ENCODE measurements at places on chromosomes 2 and 18. TPM values are rescaled to one million over a fixed set of nuclear protein-coding genes. Genes with fewer than 3 reads are reported as not detected.

The CFAP221 gene
- total RNA-seq, result 12.2 TPM

The IL36RN gene
- total RNA-seq, result not detected

The RIT2 gene
- total RNA-seq, result not detected

The TLX2 gene
- total RNA-seq, result 0.11 TPM

The ADAM23 gene
- total RNA-seq, result 0.13 TPM

The MTLN gene
- 23.1 TPM for total RNA-seq

The LONRF2 gene
- total RNA-seq, result 0.39 TPM

The SERPINB11 gene
- total RNA-seq, result not detected

The GRB14 gene
- total RNA-seq, result 0.52 TPM

The SPDYA gene
- total RNA-seq, result 1.3 TPM

The ZNF892 gene
- 8.2 TPM for total RNA-seq

The ABCG5 gene
- not detected for total RNA-seq

The MPP4 gene
- 2.2 TPM for total RNA-seq

The CDH20 gene
- total RNA-seq, result not detected

The ST6GAL2 gene
- total RNA-seq, result 0.32 TPM

The TBR1 gene
- under 0.01 TPM for total RNA-seq

The ANKRD53 gene
- total RNA-seq, result 0.39 TPM

The LDAH gene
- total RNA-seq, result 20.4 TPM

The RAD51AP2 gene
- not detected for total RNA-seq

The TTC31 gene
- 14.6 TPM for total RNA-seq

The LIPG gene
- 0.32 TPM for total RNA-seq

The SESTD1 gene
- 42.5 TPM for total RNA-seq

The COLEC12 gene
- 28.0 TPM for total RNA-seq

The ASAP2 gene
- total RNA-seq, result 69.8 TPM

The GRHL1 gene
- 0.78 TPM for total RNA-seq

The HEATR5B gene
- total RNA-seq, result 30.6 TPM

The NT5DC4 gene
- total RNA-seq, result not detected

The LDLRAD4 gene
- total RNA-seq, result 3.1 TPM

The TMEM200C gene
- total RNA-seq, result under 0.01 TPM

The CYP27A1 gene
- total RNA-seq, result 54.0 TPM

The FHOD3 gene
- total RNA-seq, result 38.3 TPM

Measured in articular chondrocyte of knee joint (primary cell).